ENCODE measurements at places on chromosomes 2 and 18.

DNA sequence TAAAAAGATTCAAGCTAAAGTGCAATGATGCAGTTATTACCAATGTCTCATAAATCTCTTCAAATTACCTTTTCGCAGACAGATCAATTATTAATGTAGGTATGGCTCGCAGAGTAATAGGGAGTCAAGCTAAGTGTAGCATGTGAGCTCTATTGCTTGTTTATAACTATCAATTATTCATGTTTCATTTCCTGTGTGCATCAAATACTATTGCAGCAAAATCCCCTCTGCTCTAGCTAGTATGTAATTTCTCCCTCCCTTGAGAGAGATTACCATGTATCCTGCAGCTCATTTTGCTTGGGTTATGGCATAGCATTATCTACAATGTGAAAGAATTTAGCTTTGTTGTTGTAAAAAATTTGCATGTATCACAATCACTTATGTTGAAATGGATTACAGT lies 65.6 kb upstream of the SCN1A start:
- DNase-seq: no peak

- DNase-seq: no peak
Observed at GRCh38 chr2:223998948-223999347, 40.1 kb downstream of the SERPINE2 start.

GRCh38 chr18:47978141-47978540 lies 47.7 kb upstream of the SMAD2 start:
- no peak for DNase-seq

DNA sequence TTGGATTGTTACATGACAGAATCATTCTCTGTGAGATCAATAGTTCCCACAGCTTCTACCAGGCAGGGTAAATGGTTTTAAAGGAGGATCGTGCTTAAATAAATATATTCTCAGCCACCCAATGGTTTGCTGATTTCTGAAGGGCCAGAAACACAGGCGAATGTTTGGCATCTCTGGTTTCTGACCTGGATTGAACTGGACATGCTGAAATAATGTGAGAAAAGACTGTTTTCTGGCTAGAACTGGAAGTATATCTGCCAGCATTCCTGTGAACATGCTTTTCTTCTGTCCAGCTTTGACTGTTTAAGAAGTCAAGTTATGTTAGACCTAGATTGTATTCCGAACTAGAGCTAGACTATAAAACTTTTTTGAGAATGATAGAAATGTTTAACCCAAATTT lies 77.1 kb upstream of the COL3A1 start:
- DNase-seq: no peak

DNA sequence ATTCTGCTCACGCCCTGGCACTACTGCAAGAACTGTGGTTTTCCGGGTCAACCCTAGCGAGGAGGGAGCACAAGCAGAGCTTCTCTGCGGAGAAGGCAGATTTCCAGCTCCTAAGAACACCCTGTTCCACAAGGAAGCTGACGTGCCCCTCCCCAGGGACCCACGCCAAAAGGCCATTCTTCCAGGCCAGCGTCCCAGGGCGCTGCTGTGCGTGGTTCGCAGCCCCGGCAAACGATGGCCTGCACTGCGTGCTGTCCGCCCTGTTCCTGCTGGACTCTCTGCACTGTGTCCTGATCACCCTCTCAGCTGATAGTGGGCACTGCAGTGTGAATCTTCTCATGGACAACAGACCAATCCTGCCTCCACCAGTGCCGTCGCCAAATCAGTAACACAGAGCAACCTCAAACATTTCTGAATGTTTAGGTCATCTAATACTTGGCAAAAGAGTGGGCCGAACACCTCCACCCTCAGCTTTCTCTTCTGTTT lies 49.1 kb downstream of the ADI1 start:
- no peak for DNase-seq

DNA sequence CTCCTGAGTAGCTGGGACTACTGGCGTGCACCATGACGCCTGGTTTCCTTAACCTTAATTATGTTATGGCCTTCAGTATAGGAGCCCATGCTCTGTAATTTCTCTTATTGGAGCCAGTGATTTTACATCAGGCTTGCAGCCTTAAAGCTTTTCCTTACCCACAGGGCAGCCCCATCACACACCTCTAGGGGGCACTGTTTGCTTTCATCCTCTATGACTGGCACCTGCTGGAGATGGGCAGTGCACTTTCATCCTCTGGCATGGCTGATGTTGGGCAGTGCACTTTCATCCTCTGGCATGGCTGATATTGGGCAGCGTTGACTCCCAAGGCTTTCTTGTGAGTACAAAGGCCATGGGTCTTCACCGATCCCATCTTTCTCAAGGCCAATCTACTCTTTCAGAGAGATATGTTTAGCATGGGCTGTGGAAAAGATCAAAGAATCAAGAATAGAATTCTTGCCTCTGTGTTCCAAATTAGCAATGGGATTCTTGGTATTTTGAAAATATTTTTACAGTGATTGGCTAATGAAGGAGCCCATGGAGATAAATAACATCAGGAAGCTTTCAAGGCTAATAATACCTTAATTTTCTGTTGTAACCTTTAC lies 80.7 kb upstream of the MEX3C start:
- peak; percentile 55 for DNase-seq

DNA sequence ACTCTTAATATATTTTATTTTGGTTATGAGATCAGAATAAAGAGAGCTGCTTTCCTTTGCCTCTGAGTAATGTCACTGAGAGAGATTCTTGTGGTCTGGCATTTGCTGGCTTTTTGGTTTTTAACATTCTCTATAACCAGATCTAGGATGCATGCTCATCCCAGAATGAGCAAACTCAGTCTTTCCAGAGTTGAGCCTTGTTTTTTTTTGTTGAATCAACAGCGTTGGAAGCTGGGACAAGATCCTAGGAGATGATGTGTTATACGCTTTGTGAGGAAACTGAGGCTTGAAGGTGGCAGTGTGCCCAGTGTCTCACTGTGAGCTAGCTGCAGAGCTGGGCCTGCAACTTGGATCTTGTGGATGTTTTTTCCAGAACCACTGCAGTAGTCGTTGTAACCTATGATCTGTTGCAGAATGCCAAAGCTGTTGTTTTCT lies 19.5 kb downstream of the MYO1B start:
- DNase-seq: no peak

GRCh38 chr18:45482286-45482685 lies 133.0 kb upstream of the SLC14A2 start:
- no peak for DNase-seq

DNA sequence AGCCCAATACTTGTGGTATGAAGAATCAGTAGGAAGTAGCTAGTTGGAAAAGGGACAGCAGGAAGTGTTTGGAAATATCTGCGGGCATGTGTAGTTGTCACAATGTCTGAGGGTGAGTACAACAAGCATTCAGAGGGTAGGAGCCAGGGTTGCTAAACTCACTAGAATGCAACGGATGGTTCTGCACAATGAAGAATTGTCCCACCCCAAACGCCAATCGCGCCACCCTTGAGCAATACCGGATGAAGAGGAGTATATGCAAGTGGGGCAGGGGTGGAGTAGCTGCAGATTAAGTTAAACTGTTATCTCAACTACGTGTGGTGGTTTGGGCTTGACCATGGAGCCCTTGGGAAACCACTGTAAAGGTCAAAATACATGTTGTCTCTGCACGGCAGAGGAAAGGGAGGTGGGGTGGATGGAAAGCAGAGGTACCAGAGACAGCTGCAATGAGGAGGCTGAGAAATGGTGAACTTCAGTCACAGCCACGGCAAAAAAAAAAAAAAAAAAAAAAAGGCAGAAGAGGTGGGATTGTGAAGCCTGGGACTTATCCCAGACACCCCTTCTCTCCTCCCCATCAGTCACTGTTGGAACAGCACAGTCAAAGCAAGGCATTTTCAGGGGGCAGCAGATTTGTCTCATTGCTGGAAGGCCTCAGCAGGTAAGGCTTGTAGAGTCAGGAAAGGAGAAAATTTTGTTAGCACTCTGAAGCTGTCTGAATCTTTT lies 5.2 kb downstream of the CCL20 start:
- no peak for DNase-seq

DNA sequence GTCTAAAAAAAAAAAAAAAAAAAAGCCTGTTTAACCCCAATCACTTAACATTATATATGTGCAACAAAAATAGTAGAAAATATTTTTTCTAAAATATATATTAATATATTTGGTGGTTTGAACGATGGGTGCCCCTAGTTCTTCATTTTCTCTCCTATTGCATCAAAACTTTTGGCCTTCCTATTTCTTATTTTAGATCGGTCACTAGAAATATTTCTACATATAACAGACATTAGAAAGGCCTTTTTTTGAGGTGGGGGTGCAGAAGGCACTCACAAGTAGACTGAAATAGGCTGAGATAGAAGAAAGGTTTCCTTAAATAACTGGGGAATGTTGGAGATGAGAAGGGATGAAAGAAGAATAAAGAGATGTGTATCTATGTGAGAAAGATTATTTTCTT lies 49.3 kb upstream of the AP1S3 start:
- no peak for DNase-seq

- no peak for DNase-seq
Observed at GRCh38 chr2:44310287-44310686, 35.0 kb downstream of the SLC3A1 start.

GRCh38 chr2:235946590-235946989 lies 221.6 kb downstream of the GBX2 start:
- no peak for DNase-seq

DNA sequence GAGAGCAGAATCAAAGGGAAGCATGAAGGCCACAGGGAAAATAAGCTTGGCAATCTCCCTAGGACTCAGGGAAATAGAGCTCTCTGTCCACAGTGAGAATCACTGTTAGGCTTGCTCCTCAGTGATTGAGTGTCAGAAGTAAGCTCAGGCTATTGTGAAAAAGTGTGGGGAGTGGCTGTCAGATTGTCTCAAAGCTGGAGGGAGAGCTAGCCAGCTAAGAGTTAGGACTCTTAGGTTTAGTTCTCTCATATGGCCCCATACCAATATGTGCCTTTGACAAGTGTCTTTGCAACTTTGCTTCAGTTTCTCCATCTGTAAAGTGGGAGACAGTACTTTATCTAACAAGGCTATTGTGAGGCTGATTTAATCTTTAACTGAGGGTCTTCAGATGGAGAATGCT lies 17.2 kb downstream of the EIF4E2 start:
- no peak for DNase-seq

DNA sequence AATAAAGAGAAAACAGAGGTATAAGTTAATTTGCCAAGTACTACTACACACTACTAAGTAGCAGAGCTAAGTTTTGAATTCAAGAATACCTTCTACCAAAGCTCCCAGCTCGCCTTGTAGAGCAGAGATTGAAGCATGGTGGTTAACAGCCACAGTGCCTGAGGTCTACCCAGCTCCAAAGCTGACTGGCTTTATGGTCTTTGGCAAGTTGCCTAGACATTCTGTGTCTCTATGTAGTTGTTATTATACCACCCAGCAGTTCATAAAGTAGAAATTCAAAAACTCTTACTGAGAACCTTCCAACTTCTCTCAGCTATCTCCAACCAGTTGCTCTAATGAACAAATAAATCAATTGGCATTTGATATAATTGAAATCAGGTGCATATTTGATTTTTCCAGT lies 87.8 kb downstream of the PDE11A start:
- DNase-seq: peak; percentile 50

DNA sequence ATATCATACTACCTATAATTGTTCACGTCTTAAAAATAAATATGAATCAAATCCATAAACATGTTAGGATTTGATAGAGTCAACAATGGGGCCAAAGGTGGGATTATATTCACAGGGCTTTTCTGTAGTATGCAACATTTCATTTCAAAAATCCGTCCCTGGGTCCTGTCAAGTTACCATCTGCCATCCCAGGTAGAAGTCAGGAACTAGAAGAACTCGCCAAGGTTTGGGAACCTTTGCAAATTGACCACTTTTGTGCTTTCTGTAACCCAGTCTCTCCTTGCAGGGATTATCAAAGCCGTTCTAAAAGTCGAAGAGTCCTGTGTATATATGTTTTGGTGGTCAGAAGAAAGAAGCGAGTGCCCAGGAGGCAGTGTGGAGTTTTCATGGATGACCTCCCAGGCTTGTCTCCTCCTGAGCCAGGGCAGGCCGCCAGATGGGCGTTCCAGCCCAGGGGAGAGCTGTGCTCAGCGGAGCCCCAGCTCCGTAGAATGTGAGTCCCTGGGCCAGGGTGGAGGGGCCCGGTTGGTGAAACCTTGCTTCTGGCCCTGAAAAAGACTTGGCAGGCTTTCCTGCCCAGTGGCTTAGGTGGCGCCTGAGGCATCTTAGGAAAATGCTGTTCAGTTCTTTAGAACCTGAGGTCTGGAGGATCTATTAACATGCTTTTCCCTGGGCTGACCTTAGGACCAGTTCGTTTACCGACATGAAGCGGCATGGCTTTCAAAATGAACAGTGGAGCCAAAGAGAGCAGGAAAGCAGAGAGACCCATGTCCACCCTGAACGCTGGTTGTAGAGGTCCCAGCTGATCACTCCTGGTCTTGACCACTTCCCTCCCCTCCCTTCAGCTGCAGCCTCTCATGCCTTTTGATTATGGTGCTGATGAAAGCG lies 69.2 kb downstream of the LONRF2 start:
- no peak for DNase-seq

DNA sequence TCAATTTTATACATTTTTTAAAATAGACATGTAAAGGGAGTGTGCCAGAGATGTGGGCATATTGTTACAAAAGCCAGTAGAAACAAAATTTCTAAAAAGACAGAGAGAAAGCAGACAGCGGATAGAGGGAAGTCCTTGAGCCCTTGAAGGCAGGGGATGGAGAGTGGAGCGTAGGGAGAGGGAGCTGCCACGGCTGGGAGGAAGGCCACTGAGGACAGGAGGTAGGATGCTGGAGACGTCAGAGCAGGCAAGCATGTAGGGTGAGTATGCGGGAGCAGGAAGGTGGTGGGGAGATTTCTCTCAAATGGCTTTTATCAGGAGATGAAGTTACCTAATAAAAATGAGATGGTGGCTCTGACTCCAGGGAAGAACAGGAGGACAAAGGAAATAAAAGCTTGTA lies 24.0 kb upstream of the NCL start:
- no peak for DNase-seq

- DNase-seq: no peak
Observed at GRCh38 chr2:221551864-221552263, 20.2 kb downstream of the EPHA4 start.

DNA sequence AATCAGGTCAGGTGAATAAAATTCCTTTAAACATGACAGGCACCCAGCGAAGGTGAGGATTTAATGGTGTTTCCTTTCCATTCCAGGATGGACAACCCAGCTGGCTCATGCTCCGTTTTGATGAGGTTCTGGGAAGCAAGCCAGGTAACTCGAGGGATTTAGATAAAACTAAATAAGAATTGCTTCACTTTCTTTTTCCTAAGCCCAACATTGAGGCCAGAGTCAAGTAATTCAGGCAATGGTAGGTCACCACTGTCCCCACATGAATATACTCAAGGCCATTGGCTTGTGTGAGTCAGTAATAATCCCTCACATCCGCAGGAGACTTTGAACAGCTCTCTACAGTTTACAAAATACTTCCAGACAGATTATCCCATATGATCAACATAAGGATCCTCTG lies 16.2 kb upstream of the LRATD1 start:
- no peak for DNase-seq

GRCh38 chr18:13549880-13550232 lies 176.5 kb downstream of the FAM210A start:
- DNase-seq: no peak

Measured in NCI-H2081 (cell line).